Osteocyte (in vitro differentiated cells): ENCODE measurements at places on chromosomes 4 and X.

GRCh38 chr4:156781852-156782251 is 189.7 kb downstream of the PDGFC start:
- no peak for DNase-seq

DNA sequence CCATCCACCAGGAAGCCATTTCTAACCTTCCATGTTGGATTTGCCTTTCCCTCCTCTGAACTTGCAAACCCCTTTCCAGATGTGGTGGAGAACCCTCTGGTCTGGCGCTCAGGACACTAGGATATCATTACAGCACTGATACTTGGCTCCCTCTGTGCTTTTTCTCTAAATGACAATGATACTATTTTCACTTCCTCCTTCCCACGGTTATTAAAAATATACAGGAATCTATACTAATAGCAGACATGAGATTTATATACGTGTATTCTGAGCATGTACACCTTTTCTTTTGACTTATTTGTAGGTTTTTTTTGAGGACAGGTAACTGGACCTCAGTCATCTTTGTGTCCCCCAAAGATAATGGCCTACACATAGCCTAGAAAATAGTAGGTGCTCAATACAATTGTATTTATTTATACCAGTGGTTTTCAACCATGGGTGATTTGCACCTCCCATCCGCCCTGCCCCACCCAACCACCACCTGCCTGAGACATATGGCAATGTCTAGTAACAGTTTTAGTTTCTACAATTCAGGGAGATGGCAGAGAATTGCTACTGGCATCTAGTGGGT is 60.4 kb upstream of the PLAC8 start:
- no peak for DNase-seq

GRCh38 chr4:70772929-70773555 is 51.3 kb downstream of the RUFY3 start:
- no peak for DNase-seq

- DNase-seq = no peak
These were observed 52.1 kb downstream of the VSIG4 start for GRCh38 chrX:65987811-65988210.

DNA sequence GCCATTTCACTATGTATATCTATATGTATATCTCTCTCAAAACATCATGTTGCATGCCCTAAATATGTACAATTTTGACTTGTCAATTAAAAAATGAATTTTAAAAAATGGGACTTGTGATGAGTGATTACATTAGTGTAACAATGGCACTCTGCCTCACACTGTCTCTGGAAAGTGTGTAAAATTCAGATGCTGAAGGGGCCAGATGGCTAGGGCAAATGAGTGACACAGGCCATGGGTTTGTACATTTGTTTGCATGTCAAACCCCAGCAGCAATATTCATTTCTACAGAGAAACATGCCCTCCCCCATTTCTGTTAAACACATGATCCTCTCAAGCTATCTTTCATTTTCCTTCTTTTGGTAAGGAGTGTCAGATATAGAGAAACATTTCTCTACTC is 8.1 kb downstream of the SCARB2 start:
- DNase-seq = no peak

DNA sequence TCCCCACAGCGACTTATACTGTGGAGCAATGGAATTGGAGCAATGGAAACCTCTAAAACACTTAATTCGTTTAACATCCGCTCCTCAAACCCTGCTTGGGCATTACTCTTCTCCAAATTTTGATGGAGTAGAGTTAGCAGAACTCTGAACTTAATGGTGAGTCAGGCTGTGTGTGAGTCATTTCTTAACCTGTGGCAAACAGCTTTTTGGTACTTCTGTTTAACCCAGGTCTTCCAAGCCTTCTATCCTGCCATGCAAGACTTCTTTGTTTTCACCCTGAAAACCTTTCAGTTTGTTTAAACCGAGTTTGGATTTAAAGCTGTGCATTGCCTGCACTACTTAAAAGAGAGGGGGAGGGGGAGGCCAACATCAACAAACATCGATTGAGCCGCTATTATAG is 3.6 kb upstream of the AMOT start:
- no peak for DNase-seq

DNA sequence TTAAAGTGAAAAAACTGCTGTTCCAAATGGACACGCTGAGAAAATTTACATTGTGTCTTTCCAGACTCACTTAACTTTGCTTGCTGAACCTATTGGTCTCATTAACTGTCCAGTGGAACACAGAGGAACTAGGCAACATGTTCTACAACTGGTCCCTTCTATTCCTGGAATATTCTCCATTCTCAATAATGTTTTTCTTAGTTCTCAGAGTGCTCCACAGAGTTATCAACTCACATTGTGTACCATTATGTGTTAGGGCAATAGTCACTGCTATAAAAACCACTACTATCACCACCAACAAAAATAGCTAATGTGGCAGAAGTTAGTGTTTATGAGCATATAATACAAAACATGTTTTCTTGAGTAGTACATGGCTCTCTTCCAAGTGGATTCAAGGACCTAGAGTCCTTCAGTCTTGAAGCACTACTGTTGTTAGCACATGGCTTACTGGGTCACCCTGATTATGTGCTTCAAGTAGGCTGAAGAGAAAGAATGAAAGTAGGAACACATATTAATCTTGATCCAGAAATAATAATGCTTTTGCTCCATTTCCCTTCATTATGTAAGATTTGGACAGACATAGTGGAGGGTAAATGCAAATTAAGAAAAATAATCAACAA is 865.3 kb upstream of the HS3ST1 start:
- DNase-seq = no peak

DNA sequence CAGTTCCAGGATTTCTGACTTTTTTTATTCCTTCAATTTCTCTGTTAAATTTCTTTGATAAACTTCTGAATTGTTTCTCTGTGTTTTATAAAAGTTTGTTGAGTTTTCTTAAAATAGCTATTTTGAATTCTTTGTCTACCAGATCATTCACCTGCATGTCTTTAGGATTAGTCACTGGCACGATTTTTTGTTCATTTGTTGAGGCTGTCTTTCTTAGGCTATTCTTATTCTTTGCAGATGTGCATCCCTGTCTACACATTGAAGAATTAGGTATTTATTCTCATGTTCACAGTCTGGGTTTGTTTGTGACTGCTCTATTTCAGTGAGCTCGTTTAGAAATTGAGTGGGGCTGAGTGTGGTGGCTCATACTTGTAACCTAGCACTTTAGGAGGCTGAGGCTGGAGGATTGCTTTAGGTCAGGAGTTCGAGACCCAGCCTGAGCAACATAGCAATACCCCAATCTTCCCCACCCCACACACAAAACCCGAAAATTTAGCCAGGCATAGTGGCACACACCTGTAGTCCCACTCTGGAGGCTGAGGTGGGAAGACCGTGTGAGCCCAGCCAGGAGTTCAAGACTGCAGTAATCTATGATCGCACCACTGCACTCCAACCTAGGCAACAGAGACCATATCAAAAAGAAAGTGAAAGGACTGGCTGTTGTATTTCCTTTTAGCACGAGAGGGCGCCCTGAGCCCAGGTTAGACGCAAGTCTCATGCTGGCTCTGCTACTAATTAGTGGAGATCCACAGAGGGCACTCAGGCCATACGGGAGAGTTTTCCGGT is 42.0 kb downstream of the F8 start:
- DNase-seq = peak; percentile 87

GRCh38 chr4:102141842-102142241 is 203.4 kb downstream of the SLC39A8 start:
- no peak for DNase-seq

DNA sequence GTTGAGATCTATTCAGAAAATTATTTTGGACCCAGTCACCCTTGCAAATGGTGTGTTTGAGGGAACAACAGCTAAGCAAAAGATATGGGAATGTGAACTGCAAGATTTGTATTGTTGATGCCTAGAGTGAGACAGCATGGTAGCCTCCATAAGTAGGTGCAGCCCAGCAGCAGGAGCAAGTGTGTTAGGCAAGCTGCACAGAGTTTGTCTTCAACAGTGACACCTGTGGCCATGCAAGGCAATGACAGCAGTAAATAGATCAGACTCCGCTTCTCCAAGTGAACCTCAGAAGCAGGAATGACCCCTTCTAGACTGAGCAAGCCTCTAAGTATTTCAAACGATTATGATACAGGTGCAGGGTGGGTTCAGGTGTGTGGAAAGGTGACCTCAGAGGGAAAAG is 133.4 kb upstream of the MSX1 start:
- no peak for DNase-seq

GRCh38 chr4:73675623-73676022 is 55.4 kb upstream of the RASSF6 start:
- DNase-seq = no peak

GRCh38 chr4:121656269-121656641 is 40.5 kb downstream of the ANXA5 start:
- DNase-seq = no peak

DNA sequence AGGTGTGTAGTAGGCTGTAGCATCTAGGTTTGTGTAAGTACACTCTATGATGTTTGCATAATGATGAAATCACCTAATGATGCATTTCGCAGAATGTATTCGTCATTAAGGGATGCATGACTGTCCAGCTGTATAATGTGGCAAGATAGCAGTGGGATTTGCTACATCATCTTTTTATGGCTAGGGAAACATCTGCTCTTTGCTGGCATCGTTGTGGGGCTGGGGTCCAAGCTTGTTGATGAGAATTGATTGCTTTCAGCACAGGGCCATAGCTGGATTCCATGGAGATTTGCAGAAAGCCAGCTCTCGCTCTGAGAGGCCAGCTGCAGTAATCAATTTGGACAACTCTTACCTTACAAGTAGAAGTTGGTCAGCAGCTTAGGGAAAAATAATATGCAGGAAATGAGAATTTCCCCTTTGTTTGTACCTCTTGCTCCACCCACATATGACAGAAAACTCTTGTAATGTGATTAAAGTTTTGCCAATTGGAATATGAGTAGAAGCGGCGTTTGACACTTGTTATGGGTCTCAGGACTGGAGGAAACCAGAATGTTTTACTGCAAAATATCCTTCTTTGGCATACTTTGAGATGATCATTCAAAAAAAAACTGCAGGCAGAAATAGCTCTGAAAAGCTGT is 310.5 kb downstream of the RAPGEF2 start:
- no peak for DNase-seq

DNA sequence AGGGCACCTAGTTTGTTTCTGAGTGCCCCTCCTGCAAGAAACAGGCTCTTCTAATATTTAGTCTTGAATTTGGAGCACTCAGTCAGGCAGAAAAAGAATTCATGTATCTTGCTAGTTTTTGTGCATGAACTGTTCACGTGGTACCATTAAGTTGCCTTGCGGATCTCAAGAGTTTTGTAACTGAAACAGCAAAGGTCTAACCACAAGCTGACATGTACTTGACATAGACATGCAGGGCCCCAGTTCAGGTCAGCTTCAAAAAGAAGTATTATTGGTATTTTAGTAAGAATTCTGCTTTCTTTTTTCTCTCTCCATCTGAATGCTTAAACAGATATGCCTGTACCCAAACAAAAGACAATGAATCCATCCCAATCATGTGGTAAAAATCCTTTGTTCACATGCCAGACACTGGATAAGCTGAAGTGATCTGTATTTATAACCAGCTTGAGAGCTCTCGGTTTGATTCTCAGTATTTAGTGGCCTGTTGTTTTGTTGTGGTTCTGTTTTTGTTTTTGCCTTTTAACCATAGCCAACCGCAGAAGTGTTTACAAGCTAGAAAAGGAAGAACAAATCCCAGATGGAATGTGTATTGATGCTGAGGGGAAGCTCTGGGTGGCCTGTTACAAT is 13.0 kb downstream of the RGN start:
- DNase-seq = no peak

GRCh38 chrX:134632355-134632754 is 25.9 kb downstream of the PLAC1 start:
- DNase-seq = no peak

GRCh38 chrX:28651186-28651585 is 63.9 kb downstream of the IL1RAPL1 start:
- DNase-seq = no peak

DNA sequence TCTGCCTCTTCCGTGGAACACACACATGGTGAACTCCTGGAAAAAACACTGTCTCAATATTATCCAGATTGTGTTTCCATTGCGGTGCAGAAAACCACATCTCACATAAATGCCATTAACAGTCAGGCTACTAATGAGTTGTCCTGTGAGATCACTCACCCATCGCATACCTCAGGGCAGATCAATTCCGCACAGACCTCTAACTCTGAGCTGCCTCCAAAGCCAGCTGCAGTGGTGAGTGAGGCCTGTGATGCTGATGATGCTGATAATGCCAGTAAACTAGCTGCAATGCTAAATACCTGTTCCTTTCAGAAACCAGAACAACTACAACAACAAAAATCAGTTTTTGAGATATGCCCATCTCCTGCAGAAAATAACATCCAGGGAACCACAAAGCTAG is 87.9 kb downstream of the TET2 start:
- no peak for DNase-seq

GRCh38 chrX:119240356-119240755 is 4.3 kb downstream of the PGRMC1 start:
- DNase-seq = no peak

DNA sequence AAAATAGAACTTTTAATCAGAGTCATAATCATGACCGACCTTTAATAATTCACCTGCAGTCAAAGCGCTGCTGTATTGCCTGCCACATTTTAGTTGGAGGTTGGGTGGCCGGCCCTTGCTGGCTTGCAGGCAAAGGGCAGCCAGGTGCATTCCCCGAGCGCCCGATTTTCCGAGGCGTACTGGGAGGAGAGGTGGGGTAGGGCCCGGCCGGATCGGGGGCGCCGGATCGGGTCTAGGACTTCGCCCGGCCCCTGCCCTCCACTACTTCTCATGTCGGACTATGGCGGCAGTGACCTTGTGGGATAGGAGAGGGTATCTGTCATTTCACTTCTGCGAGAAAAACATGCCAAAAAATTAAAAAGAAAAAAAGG is 2.5 kb upstream of the RS1 start:
- no peak for DNase-seq

DNA sequence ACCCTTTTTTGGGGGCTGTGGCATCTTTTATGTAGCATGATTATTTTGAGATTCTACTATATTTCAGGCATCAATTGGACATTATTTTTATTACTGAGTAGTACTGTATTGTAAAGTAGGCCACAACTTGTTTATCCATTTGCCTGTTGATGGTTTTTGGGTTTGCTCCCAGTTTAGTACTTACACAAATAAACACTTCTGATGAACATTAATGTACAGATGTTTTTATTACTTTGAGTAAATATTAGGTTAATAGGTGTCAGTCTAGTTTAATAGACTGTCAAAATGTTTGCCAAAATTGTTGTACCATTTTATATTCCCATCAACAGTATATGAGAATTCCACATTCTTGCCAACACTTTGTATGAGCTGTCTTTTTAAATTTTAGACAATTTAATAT is 214.9 kb upstream of the MAD2L1 start:
- no peak for DNase-seq

- DNase-seq = no peak
These were observed 297.4 kb upstream of the DKK2 start for GRCh38 chr4:107333518-107333917.

GRCh38 chr4:94442251-94442650 is 9.5 kb upstream of the PDLIM5 start:
- DNase-seq = no peak

- DNase-seq = no peak
These were observed 6.2 kb downstream of the PNCK start for GRCh38 chrX:153667281-153667955.

- no peak for DNase-seq
These were observed 37.9 kb downstream of the ARHGEF6 start for GRCh38 chrX:136742721-136743379.
